Activated CD8-positive, alpha-beta memory T cell treated with anti-CD3 and anti-CD28 coated beads for 1 hour (primary cell): ENCODE measurements at places on chromosomes 4 and X.

DNA sequence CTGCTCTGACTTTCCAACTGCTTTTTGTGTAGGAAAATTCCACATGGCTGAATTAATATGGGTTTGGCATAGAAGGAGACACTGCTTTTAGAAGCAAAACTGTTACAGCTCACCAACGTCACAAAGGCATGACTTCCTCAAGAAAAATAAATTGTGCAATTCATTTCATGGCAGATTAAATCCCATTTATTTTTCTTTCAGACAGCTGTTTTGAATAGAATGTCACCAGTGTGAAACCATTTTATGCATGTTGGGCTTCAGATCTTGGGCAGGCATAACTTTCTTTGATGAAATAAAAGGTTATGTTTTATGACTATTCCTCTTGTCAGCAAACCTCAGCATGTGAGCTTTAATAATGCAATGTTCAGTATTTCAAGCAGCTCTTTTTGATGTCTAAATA lies 542.8 kb downstream of the GALNTL6 start:
- DNase-seq = no peak

DNA sequence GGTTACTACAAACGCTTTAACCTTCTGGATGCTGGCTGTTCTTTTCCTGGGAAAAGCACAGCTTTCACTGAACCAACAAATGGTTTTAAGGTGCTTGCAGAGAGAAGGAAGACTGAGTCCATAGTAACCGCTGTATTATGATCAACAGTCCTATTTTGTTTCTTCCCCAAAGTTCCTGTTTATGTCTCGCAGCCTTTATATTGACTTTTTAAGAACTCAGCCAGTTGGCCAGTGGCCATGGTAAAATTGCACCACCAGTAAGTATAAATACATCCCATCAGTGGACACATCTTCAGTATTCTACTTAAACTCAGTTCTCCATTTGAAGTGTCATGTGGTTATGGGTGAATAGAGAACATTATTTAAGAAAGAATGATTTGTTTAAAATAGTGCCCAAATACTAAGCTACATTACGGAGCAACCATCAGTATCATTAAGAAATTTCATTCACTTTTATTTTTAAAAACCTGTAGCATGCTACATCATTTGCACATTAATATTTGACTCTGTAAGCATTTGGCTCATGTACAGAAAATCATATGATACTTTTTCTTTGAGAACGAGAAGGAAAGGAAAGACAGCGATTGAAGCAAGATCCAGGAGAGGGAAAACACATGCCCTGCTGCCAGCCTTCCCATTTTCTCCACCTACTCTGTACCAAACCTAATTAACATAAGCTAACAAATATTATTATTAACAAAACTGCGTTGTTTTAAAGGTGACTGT lies 287.0 kb downstream of the ARHGAP24 start:
- DNase-seq = no peak

GRCh38 chr4:36917413-36917812 lies 327.1 kb upstream of the NWD2 start:
- DNase-seq = no peak

GRCh38 chr4:6633091-6633906 lies 7.2 kb upstream of the MRFAP1 start:
- DNase-seq = no peak

DNA sequence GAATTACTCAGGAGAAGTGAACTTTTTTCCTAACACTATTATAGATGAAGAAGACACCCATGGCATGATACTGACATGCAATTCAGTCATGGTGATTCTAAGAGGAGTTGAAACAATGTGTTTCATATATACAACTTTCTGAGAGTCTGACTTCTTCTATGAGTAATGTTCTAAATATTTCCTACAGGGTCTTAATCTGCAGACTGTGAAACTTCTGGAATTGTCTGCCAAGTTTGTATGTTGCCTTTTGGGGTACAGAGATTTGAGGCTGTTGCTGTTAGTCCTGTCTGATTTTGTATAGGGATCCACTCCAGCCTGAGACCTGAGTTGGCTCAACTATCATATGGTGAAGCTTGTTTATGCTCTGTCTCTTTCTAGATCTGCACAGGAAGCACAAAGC lies 160.6 kb upstream of the GATB start:
- DNase-seq = no peak

GRCh38 chr4:136371231-136371630 lies 1161.1 kb downstream of the PCDH18 start:
- DNase-seq = no peak

GRCh38 chrX:38473701-38474100 lies 87.6 kb upstream of the TSPAN7 start:
- no peak for DNase-seq

DNA sequence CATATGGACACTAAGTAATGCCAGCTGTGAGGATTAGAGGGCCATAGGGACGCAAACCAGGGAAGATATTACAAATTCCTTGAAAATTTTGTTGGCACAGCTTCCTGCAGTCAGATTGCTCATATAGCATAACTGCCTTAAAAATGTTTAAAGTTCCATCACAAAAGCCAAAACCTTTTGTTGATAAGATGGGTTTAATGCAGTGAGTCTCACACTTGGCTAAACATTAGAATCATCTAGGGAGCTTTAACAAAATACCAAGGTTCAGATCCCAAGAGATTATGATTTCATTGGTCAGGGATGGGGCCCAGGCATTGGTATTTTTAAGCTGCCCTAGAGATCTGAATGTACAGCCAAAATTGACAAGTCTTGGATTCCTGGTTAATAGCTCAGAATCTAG lies 376.5 kb upstream of the MAD2L1 start:
- DNase-seq = no peak

DNA sequence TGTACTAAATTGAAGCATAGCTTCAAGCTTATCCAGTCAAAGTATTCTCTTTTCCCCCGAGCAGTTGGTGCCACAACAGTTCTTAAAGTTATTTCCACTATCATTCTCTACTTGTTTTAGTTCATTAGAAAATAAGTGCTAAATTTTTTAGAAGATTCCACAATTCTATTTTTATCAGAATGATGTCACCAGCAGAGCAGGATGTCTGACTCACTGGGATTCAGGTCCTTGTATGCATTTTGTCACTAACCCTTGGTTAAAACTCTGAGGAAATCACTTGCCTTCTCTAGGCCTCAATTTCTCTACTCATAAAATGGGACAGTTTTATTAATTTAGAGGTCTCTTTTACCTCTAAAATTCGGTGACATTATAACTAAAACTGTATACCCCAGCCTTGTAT lies 3.4 kb downstream of the DDX53 start:
- no peak for DNase-seq

DNA sequence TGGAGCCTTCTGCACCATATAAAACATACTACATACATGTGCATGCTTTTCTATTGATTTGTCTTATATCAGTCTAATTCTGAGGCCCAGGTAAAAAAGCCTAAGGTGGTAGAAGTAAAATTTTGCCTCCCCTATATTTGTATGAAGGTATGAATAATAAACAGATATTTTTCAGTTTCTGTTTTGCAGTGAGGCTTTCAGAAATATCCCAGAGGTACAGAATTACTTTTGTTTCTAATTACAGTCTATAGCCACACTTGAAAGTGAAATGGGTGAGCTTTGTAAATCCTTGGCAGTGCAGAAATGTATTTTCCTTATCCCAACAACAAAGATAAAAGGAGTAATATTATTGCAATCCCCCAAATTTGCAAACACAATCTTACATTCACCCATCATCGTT lies 59.5 kb downstream of the DDX60 start:
- DNase-seq = no peak
